Renal cortical epithelial cell (primary cell): ENCODE measurements at places on chromosomes 3 and 15. TPM values are rescaled to one million over a fixed set of nuclear protein-coding genes. Genes with fewer than 3 reads are reported as not detected.

- no peak for DNase-seq
These were observed 69.3 kb upstream of the BFSP2 start for GRCh38 chr3:133330522-133330921.

- DNase-seq: no peak
These were observed 8.4 kb upstream of the SLCO2A1 start for GRCh38 chr3:134038071-134038491.

- peak; percentile 91 for DNase-seq
These were observed 4.1 kb upstream of the COL6A5 start for GRCh38 chr3:130341388-130341787.

- DNase-seq: no peak
These were observed 474.7 kb upstream of the IL12A start for GRCh38 chr3:159513867-159514380.

Gene WDR93
- total RNA-seq: 0.69 and 1.2 TPM in 2 replicates

DNA sequence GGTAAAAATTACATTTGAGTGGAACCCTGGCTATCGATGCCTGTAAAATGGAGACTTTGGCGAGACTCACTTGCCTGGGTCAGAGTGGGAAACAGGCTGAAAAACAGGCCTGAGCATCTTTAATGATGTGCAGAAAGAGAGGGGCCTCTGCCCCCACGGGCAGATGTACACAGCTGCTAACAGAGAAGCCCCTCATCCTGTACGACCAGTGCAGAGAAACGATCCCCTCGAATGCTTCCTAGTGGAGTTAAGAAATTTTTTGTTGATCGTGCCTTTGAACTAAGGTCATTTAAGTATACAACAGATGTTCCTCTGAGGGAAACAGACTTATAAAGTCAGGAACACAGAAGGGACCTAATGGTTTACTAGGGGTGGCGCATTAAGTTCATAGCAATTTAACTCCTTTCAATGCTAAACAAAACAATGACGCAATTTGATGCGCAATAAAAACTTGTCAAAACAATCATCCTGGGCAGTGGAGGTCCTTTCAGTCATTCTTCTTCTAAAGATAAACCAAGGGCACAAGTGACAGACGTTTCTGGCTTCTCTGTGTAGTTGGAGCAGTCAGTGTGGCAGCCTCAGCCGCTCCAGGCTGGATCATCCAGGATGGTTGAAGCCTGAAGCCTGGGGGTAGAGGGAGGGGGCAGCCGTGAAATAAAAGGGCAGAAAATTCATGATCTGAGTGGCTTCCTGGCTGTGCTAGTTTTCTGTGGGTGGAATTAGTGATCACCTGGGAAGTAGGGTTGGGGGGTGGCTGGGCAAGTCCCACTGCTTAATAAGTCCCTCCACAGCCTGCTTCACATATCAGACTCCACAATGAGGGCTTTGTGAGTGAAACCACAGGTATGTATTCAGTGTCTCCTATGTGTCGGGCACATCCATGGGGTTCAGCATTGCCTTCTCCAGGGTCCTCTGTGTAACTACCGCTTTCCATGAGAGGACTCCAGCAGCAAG lies 50.8 kb upstream of the MRPS22 start:
- peak; percentile 94 for DNase-seq

Gene DPH6
- total RNA-seq: 6.6 and 13.6 TPM in 2 replicates

Gene GREM1
- 4.2 and 9.7 TPM in 2 replicates for total RNA-seq

Gene FETUB
- not detected in 2 replicates for total RNA-seq

Gene IL17RD
- total RNA-seq: 2.8 and 7.7 TPM in 2 replicates

DNA sequence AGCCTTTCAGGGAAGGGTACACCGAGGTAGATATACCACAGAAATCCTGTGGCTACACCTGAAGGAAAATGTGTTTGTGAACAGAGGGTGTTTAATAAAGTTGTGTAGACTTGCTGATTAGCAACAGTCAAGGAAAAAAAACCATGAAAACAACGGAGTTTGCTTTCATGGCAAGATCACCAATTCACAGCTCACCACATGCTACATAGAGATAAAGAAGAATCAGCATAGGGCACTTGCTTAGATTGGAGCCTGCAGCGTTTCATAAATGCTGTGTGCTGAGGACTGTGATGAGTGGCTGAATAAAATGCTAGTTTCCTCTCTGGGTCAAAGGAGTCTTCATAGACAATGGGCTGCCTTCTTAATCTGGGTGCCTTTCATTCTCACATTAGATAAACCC lies 257.6 kb downstream of the SLC9A9 start:
- DNase-seq: no peak

DNA sequence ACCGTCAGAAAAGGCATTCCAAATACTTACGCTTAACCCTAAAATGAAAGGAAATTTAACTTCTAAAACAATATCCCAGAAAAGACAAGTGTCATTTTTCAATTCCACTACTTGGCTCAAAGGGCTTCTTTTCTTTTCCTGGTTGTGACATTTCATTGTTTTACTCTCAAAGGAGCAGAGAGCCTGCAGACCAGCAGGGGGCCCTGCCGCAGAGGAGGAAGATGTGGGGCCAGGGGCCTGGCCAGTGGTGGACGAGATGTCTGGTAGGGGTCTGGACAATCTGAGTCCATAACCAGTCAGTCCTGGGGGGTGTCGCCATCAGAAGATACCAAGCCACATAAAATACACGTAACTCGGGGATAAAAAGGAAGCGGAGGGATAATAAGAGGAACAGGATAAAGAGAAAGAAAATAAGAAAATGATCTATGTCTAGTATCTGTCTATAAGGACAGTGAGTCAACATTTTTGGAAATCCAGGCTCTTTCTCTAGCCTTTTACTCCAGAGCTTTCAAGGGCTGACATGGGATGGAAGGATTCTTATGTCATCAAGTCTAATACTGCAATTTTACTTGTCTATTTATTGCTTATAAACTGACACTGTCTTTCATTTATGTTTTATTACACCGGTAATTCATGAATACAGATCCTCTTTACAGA lies 54.2 kb upstream of the ARHGEF3 start:
- no peak for DNase-seq

DNA sequence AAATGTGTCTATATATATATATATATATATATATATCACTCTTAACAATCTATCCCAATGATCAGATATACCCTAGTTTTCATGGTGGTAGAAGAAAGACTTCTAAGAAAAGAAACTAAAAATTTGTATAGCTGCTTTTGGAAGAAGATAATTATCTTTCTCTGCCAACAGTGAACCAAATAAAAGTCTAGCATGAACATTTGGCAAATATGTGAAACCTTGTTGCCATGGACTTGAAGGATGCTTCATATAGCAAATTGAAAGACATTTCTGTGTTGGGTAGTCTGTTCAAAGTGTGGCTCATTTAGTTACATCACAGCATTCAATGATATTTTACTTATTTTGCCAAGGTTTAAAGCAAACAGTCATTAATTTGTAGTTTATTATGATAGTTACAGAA lies 219.9 kb upstream of the NECTIN3 start:
- no peak for DNase-seq

Gene CFAP91
- total RNA-seq: 0.52 and 5.0 TPM in 2 replicates

DNA sequence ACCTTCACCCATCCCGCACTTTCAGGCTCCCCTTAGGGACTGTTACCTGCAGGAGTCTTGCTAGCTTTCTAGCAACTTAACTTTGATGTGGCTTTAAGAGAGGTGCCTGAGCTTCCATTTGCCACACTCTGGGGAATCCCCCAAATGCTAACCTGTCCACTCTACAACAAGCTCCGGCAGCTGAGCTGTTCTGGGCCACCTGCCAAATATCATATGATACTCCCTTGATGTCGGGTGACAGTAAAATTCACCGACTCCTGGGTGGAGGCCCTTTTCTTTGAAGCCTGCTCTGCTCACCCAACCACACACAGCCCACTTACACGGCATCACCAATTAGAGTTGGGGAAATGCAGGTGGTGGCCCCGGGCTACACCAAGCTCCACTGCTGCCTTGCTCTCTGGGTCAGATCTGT lies 38.0 kb upstream of the XCR1 start:
- DNase-seq: peak; percentile 43

Gene MNS1
- 0.35 and 4.2 TPM in 2 replicates for total RNA-seq

Gene NEK10
- total RNA-seq: 1.2 and 15.5 TPM in 2 replicates
